NCI-H748 treated with DMSO at 0.1 percent for 48 hours (cell line): ENCODE measurements at places on chromosomes 11 and 22.

GRCh38 chr22:25362215-25362882 lies 142.9 kb downstream of the CRYBB2 start:
- DNase-seq = peak; percentile 3

DNA sequence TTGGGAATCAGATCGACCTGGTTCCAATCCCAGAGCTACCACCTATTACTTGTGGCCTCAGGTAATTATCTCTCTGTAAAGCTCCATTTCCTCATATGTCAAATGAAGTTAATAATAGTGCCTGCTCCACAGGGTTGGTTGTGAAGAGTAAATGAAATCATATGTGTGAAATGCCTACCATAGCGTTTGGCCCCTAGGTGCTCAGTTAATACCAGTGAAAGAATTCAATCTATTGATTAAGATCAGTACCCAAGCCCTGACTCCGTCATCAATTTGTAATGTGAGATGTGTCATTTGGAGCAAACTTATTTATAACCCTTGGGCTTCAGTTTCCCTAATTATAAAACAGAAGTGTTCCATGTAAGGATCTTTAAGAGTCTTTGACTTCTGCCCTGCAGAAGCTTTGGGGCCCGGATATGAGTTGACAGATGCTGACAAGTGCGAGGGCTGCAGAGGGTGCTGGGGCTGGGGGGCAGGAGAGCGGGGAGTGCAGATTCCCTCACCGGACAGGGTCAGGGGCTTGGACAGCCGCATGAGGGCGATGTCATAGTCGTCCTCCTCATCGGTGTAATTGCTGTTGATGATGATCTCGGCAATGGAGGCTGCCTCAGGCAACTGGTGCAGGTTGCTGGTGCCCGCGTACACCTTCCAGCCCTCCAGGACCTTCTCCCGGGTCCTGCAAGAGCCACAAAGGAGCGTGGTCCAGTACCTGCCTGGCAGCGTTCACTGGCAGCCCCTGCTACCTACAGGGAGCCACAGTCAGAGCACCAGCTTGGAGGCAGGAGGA lies 20.9 kb downstream of the TMPRSS13 start:
- no peak for DNase-seq

DNA sequence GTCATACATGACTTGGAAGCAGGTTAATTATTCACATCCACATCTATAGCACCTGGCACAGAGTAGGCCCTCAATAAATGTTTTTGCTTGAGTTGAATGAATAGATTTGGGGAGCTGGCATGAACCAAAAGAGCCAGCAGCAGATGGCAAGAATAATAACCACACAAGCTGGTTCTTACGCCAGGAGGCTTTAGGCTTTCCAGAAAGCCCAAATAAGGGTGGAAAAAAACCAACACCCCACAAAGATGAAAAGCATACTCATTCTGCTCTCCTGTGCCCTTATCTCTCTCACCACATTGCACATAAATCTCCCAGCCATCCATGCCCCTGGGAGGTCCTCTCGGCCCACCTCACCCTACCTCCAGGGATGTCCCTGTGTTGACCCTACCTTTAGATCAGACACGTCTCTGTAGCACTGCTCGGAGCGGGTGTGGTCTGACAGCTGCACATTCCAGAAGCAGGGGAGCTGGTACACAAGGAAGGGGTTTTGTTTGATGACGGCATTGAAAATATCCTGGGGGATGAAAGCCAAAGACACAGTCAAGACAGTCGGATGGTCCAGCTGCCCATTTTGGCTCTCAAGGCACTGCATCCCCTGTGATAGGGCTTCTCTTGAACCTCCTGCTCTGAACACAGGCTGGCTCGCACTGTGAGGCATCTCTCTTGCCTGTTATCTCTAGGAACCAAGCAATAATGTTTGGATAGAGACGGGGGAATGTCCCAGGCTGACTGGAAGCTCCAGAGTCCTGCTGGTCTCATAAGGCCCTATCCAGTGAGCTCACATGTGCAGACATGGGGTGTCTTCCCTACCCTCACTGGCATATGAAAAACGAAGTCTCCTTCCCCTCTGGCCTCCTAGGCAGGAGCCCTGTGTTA lies 323.6 kb upstream of the SYN3 start:
- no peak for DNase-seq

DNA sequence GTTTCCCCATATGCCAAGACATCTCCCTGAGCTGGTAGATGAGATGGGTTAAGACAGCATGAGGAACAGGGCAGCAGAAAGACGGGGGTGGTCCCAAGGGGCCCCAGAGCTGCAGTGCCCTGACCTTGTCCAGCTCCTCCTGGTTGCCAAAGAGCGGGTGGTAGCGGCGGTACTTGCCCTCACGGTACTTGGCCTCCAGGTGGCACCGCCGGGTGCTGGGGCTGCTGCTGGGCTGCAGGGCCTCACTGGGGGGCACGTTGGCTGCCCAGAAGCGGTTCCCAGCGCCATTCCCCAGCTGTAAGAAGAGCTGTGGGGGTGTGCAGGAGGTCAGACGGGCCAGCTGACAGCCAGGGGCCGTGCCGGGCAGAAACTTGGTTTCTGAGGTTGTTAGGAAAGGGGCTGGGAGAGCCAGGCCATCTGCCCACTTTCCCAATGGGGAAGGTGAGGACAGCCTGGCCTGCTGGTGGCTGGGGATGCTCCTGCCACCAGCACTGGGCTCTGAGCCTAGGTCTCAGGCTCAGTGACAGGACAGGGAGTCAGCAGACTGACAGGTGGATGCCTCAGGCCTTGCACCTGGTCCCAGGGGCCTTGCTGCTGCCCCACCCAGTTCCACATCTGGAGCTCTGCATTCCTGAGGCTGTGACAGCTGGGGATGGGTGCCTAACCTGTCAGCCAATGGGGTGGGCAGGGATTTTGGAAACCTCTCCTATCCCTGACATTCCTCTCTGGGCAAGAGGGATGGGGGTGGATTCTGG lies 30.0 kb upstream of the PDE2A start:
- no peak for DNase-seq

GRCh38 chr11:10715571-10715970 lies 22.0 kb upstream of the IRAG1 start:
- DNase-seq = no peak

- no peak for DNase-seq
Measured at GRCh38 chr11:24509114-24509513, 12.3 kb downstream of the LUZP2 start.

- no peak for DNase-seq
Measured at GRCh38 chr11:33722590-33723234, 13.5 kb downstream of the CD59 start.

- DNase-seq = no peak
Measured at GRCh38 chr22:45584121-45584570, 81.5 kb downstream of the FBLN1 start.

DNA sequence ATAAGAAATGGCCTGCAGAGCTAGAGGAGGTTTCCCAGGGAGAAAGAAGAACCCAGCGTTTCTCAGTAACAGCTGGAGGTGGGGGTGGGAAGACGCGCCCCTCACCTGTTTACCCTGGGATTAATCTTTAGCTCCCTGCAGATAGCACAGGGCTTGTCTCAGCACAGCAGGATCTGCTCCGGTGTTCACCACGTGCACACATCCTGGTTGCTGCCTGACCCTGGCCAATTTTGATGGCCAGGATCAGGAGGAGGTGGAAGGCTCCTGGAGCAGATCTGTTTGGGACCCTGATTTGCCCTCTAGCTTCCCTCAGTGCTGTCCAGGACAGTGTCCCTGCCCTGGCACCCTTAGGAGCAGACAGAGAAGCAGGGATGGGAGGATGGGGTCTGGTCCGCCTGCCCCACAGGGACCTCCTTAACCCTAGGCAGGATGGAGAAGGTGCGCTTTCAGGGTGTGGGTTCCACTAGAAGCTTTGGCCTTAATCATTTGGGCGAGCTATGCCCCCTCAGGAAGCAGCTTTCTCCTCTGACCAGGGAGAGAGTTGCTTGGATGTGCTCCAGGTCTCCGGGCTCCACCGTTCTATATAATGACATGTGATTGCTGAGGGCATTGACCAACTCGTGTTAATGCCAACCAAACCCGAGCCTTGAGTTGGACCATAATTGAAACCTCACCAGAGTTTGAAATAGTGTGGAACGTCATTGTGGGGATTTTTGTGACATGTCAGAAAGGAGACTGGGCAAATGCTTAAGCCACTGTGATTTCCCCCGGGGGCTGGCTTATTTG lies 19.3 kb downstream of the UPB1 start:
- DNase-seq = no peak

GRCh38 chr11:80849253-80849652 lies 1408.4 kb upstream of the TENM4 start:
- no peak for DNase-seq

DNA sequence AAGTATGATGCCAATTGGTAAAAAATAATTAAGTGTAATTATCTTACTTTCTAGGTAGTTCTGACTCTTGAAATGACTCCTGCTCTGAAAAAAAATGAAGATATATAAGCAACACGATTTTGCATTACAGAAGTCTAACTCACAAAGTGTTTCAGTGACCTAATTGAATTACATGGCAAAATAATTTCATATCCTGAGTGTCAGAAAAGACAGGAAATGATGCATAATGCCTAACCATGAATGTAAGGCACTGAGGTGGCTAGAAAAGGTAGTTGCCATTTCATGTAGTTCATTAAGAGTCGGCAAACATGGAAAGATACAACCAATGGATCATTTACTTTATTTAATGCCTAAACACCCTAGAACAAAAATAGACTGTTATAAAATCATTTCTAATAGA lies 113.5 kb downstream of the GUCY1A2 start:
- DNase-seq = no peak

- DNase-seq = no peak
Measured at GRCh38 chr11:47950396-47950795, 30.0 kb upstream of the PTPRJ start.

GRCh38 chr11:116310226-116310625 lies 462.6 kb downstream of the BUD13 start:
- DNase-seq = no peak

GRCh38 chr11:67256477-67257135 lies 9.7 kb upstream of the GRK2 start:
- no peak for DNase-seq

- DNase-seq = peak; percentile 9
Measured at GRCh38 chr11:122882857-122883645, 492 bp downstream of the JHY start.

- no peak for DNase-seq
Measured at GRCh38 chr11:43936076-43936475, 6.4 kb upstream of the C11orf96 start.

DNA sequence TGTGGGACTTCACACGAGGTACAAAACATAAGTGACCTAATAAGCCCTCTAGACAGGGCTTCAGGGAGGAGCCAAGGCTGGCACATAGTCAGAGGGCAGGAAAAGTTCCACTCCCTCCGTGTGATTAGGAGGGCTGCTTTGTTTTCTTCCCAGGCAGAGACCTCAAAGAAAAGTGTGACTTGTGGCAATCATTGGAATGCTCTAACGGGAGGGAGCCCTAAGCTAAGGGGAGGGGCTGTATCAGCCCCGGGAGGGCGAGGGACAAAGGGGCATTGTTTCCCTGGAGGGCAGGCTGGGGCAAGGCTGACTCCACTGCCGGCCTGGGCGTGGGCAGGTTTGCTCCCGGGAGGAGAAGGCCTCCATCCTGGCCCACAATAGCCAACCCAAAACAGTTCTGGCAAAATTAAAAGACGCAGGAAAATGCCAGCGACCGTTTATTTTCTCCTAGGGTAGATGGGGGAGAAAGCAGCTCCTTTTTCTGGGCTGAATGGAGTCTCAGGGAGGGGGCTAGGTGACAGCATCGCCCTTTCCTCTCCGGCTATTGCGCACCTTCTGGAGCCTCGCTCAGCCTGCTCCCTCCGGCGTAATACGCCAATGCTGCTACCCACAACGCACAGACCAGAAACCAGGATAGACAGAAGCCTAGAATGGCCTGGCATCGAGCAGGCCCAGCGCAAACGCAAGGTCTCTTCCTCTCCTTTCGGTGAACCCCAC lies 60.2 kb downstream of the ENDOD1 start:
- DNase-seq = no peak

DNA sequence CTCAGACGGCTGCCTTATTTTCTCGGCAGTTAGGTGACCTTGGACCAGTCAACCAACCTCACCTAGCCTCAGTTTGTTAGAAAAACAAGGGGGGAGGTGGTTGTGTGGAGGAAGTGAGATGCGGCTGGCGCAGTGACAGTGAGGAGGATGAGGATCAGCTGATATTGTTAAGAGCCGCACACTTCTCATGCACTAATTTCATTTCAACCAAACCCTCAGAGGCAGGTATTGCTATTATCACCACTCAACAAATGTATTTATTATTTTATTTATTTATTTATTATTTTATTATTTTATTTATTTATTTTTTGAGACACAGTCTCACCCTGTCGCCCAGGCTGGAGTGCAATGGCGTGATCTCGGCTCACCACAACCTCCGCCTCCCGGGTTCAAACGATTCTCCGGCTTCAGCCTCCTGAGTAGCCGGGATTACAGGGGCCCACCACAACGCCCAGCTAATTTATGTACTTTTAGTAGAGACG lies 2.1 kb downstream of the LGALS1 start:
- no peak for DNase-seq

- peak; percentile 18 for DNase-seq
Measured at GRCh38 chr11:106087815-106088435, 10.5 kb downstream of the AASDHPPT start.
